ENCODE measurements at places on chromosomes 13 and 19.

GRCh38 chr19:41501854-41502253, 58.9 kb downstream of the ERICH4 start:
- no peak for DNase-seq

- DNase-seq, result no peak
Measured at GRCh38 chr13:109833071-109833470, 46.7 kb upstream of the IRS2 start.

DNA sequence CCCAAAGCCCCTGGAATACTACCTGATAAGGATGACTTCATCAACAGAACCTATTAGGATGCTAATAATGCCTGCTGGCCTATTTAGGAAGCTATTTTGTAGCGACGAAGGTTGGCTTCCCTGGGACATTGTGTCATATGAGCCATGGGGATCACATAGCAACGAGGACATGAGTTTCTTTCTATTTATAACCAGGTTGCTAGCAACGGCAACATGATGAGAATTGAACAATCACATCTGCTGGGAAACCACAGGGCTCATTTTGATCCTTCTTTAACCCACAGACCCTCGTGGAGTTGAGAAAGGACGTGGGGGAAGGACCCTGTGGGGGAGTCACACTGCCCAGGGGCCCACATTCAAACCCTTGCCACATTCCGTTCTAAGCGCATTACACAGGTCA, 172.2 kb downstream of the COL4A1 start:
- DNase-seq, result no peak

DNA sequence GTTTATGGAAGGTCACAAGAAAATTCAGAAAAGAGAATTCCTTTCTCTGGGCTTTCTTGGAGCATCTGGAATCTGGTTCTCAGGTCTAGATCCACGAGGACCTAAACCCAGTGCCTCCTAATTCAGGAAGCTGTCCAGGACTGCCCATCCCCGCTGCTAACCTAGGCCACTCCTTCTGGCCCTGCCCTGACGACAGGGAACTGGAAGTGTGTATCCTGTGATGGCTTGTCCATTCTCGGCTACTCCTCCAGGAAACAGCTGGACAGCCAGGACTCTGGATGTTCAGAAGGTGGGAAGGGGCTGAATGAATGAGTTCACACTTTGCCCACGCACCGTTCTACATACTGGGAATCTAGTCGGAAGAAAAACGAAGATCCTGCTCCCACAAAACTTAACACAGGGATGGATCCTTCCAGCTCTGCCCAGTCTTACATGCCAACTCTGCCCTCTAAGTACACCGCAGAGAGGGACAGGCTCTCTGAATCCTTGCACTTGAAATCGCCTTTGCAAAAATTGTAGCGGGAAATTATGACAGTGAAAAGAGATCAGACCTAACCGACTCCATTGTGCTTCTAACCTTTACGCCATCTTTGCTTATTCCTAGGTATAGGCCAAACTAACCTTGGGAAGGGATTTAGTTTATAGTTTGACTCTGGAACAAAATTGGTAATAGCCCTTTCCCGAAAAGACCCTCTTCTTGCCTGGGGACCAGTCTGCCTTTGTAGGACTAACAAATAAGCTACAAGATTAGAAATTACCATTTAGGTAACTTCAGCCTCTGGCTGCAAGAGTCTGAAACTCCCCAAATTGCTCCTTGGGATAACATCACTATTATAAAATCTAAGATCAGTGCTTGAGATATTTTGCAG, 1.8 kb downstream of the LSM4 start:
- DNase-seq, result no peak

GRCh38 chr13:92849381-92849780, 377.2 kb upstream of the GPC6 start:
- no peak for DNase-seq

DNA sequence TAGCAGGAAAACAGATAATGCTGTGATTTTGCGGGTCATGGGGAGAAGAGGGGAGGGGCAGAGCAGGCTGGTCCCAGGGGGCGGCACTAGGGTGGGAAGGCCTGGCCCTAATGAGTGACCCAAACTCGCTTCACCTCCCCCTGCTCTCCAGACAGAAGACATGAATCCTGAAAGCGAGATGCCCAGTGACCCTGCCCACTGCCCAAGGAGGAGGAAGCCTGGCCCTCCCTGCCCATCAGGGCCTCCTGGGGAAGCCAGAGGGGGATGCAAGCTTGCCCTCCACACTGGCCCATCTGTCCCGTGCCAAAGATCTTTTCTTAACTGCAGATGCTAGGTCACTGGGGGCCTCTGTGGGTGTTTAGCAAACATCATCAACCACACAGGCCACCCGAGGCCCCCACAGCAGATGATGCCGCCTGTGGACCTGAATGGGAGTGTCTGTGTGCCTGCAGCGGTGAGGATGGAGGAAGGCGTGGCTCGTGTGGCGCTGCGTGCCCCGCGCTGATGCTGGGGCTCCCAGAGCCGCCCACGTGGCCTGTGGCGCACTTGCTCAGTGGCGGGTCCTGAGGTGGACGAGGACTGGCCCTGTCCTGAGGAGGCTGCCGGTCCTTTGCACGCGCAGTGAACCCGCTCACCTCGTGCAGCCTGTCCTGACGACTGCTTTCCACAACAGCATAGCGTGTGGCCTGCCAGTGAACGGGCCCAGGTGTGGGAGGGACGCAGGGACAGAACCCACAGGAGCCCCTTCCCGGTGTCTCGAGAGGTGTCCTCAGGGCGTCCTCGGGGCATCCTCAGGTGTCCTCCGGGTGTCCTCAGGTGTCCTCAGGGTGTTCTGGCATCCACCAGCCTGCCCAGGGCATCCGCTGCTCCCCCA, 80.5 kb upstream of the MCF2L start:
- DNase-seq, result no peak
